ENCODE measurements at places on chromosomes 2 and 18. TPM values are rescaled to one million over a fixed set of nuclear protein-coding genes. Genes with fewer than 3 reads are reported as not detected.

The KIF5C gene
- total RNA-seq: 0.14 TPM

The RFX8 gene
- 3.1 TPM for total RNA-seq

The GPR35 gene
- total RNA-seq: 0.14 TPM

The SLC5A7 gene
- not detected for total RNA-seq

The MYL1 gene
- total RNA-seq: not detected

The LMAN1 gene
- total RNA-seq: 217 TPM

The LIPG gene
- total RNA-seq: 38.1 TPM

The NPHP1 gene
- 3.3 TPM for total RNA-seq

The UPP2 gene
- total RNA-seq: not detected

The COL3A1 gene
- 7,536 TPM for total RNA-seq

The RAB6D gene
- not detected for total RNA-seq

The OTOS gene
- not detected for total RNA-seq

The CDK5R2 gene
- total RNA-seq: not detected

The NAT8 gene
- not detected for total RNA-seq

The PROC gene
- total RNA-seq: 0.14 TPM

The RAX gene
- not detected for total RNA-seq

The CABYR gene
- total RNA-seq: 2.9 TPM

The TUBA3E gene
- not detected for total RNA-seq

The COLEC12 gene
- total RNA-seq: 15.0 TPM

The CNDP1 gene
- total RNA-seq: 0.22 TPM

The ELOA2 gene
- total RNA-seq: not detected

The CGREF1 gene
- not detected for total RNA-seq

The TDRD15 gene
- total RNA-seq: not detected

The C2orf72 gene
- not detected for total RNA-seq

The LONRF2 gene
- 0.88 TPM for total RNA-seq

The SP140L gene
- total RNA-seq: 13.8 TPM

The SCN2A gene
- total RNA-seq: 1.7 TPM

The SPRED2 gene
- 16.0 TPM for total RNA-seq

The SLC4A5 gene
- 0.29 TPM for total RNA-seq

The LCT gene
- not detected for total RNA-seq

Measured in placental pericyte (primary cell).